Activated naive CD4-positive, alpha-beta T cell treated with Interleukin-2 at 50 U/mL for 16 hours (primary cell): ENCODE measurements at places on chromosomes 1 and 21.
A peak's percentile ranks its signal among the peaks of the same experiment; 100 is the strongest.

DNA sequence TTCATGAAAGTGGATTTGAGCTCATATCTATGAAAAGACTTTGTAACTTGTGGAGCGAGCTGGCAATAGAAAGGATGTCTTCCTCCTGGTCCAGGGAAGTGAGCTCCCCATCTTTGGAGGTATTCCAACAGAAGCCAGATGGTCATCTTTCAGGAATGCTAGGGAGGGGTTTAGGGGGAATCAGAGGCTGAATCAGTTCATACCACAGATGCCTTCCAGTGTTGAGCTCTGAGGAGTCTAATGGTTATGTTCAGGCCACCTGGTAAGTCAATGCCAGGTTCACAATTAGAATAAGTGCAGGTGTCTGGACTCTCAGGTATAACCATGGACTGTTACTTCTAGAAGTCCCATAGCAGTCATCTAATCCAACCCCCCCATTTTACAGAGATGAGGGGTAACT is 119.1 kb downstream of the ACTL8 start:
- DNase-seq, result no peak

DNA sequence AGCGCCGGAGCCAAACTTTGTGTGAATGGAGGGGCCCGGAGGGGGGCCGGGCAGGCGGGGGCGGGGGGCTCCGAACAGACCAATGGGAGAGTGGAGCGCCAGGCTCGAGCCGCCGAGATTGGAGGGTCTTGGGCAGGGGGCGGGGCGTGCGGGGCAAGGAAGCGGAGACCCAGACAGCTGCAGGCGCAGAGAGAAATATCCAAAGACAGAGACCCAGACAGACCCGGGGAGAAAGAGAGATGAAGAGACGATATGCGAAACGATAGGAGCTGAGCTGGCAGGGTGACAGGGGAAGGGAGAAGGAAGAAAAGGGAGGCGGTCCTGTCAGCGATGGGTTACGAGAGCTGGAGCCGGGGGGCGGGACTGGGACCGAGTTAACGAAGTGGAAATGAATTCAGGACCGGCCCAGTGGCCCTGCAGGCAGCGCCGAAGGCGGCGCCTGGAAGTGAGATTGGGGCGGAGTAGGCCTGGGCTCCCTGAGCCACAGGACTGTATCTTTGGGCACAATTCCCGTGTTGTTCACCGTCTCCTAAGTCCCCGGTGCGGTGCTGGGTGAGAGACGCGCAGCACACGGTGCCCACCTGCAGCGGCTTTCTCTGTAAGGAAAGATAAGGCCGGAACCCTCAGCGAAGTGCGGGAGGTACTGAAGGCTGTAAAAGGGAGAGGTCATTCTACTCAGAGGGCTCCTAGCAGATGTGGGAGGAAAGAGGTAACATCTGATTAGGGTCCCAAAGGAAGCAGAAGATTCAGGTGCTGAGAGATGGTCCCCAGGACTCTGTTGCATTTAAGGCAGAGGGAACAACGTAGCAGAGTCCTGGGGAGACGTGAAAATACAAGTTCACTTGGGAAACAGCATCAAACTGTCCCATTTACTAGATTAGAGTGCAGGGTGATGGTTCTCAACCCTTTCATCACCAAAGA is 543 bp upstream of the KCNJ10 start:
- peak; percentile 54 for DNase-seq

DNA sequence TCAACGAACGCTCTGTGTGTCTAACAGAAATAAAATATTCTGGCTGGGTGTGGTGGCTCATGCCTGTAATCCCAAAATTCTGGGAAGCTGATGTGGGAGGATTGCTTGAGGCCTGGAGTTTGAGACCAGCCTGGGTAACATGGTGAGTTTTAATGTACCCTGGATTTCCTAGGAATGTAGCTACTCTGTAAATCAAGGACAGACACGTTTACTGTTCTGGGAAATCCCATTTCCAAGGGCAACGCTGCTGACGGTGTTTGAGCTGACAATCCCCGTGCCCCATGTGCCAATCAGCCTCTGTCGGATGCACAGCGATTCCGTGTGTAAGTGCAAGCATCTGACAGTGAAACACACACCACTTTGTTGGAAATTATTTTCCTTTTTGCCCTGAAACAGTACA is 8.0 kb downstream of the CORT start:
- DNase-seq, result no peak

DNA sequence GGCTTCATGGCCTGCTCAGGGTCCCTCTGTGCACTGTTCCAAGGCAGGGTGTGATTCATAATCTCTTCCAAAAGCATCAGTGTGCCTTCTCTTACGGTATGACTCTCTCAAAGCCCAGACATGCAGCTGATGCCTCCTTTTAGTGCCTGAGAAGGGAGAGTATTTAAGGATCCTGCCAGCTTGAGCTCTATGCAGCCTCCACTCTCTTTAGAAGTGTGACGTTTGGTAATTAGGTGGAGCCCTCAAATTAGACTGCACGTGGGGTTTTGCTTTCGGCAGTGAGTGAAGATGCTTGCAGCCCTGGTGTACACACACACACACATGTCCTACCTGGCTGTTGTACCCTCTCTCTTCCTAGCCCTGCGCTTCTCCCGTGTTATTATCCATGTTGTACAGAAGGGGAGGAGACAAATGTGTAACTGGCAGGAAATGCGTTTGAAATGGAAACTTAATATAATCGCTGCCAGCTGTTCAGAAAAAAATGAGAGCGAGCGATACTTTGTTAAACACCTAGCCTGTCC is 2.6 kb upstream of the C1orf174 start:
- DNase-seq, result no peak

GRCh38 chr1:42769811-42770210 is 2.8 kb downstream of the C1orf50 start:
- DNase-seq, result no peak

GRCh38 chr1:18573170-18573569 is 57.5 kb upstream of the PAX7 start:
- no peak for DNase-seq

DNA sequence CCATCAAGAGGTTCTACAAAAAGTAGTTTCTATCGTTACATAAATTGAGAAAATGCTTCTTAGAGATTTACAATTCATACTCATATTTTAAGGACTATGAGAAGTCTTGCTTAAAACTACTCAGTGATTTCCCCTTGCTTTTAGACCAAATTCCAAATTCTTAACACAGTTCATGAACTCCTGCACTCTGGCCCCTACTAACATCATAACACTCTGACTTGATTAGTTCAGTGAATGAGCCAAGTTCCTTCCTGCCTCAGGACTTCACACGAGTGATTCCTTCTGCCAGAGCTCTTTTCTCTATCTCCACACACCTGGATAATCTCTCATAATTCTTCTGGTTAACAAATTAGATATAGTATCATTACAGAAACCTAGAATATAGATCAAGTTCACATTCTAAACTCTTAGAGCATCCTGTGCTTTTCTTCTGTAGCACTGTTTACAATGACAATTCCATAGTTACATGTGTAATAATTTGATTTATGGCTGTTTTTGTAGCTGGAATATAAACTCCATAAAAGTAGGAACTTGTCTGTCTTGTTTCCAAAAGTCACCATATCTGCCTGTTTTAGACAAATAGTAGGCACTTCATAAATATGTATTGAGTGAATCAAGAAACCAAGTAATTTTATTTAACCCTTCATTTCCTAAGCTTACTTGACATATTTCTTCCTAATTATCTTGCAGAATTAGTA is 59.9 kb downstream of the NUF2 start:
- no peak for DNase-seq

DNA sequence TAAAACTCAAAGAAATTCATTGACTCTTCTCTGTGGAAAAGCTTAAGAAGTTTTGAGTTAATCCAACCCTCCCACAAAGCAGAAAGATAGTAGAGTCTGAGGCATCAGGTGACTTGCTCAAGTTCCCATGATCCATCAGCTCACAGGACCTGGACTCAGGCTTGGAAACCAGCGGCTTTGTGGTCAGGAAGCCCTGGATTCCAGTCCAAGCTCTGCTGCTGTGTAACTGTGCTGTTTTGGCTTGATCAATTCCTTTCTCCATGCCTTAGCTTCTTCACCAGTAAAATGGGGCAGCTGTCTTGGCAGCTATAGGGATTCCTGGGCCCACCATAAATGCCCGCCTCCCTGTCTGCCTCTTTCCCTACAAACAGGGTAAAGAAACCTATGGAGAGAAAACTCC is 180.2 kb downstream of the HIVEP3 start:
- DNase-seq, result no peak

- no peak for DNase-seq
These were observed 43.6 kb downstream of the CD55 start for GRCh38 chr1:207365063-207365462.

GRCh38 chr1:53348486-53349368 is 20.9 kb upstream of the LRP8 start:
- no peak for DNase-seq

DNA sequence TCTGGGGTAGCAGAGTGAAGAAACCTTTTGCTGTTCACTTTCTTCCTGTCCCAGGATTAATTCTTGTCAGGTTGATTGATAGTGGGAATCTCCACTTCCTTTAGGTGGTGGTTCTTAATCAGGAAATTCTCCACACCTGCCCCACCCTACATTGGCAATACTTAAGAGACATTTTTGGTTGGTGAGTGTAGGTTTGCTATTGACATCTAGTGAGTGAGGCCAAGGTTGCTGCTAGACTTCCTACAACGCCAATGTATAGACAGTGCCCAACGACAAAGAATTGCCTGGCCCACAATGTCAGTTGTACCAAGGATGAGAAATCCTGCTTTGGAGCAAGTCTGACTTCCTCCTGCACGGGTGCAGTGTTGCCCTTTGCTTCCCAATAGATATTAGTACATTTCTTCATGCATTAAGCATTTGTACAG is 38.5 kb downstream of the MAP3K7CL start:
- DNase-seq, result no peak

DNA sequence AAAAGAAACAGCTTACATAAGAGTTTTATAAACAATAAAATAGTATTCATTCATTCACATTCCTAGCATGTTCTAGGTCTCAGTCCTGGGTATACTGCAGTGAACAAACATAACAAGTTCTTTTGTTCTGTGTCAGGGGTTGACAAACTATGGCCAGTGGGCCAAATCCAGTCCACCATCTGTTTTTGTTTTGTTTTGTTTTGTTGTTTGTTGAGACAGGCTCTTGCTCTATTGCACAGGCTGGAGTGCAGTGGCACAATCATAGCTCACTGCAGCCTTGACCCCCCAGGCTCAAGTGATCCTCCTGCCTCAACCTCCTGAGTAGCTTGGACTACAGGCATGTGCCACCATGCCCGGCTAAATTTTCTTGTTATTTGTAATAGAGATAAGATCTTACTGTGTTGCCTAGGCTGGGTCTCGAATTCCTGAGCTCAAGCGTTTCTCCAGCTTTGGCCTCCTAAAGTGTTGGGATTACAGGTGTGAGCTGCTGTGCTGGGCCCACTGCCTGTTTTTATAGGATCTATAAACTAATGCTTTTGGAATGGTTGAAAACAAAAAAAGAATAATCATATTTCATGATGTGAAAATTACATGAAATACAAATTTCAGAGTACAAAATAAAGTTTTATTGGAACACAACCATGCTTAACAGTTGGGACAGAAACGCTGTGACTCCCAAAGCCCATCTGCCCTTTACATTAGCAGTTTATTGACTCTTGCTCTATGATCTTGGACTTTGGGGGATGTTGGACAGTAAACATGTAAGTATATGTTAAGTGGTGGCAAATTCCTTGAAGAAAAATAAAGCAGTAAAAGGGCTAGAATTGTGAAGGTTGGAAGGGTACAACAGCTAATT is 17.9 kb downstream of the CAPZA1 start:
- no peak for DNase-seq

GRCh38 chr21:45417951-45418300 is 13.0 kb downstream of the COL18A1 start:
- DNase-seq, result no peak

GRCh38 chr1:45356186-45356585 is 15.9 kb upstream of the MUTYH start:
- DNase-seq, result no peak

- DNase-seq, result no peak
These were observed 88.3 kb downstream of the TPR start for GRCh38 chr1:186286615-186287315.

DNA sequence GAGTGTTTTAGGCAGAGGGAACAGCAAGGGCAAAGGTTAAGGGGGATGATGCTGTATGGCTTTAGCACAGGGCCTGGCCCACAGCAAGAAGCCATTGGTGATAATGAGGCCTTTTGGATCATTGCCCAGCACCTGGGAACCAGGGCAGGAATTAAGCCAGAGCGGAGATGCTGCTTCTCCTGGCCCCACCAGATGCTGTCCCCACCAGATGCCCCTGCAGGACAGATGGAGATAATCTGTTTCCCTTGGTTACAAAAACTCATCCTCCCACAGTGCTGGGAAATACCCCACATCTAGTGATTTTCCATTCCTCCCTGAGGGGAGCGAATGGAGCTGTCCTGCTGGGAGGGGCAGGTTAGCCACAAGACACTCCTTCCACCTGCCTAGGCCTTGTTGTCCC is 18.8 kb downstream of the OPRD1 start:
- no peak for DNase-seq

DNA sequence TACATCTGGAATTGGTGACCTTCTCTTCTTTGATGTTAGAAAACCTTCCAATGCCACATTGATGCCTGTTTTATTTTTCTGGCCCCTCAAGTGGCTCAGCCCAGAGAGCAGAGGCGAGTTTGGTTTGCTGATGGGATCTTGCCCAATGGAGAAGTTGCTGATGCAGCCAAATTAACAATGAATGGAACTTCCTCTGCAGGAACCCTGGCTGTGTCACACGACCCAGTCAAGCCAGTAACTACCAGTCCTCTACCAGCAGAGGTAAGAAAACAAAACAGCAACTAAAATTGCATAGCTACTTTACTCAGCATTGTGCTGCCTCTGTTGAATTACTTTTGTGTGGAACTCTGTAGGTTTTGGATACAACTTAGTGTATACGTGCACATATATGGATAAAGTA is 97.6 kb downstream of the CC2D1B start:
- DNase-seq, result no peak

GRCh38 chr1:165861911-165862310 is 34.5 kb downstream of the UCK2 start:
- DNase-seq, result no peak

- no peak for DNase-seq
These were observed 481.4 kb upstream of the VAMP3 start for GRCh38 chr1:7289694-7290093.

GRCh38 chr1:92441697-92442342 is 44.9 kb downstream of the GFI1 start:
- DNase-seq, result no peak

- DNase-seq, result no peak
These were observed 75.0 kb downstream of the IGSF21 start for GRCh38 chr1:18182398-18183160.

DNA sequence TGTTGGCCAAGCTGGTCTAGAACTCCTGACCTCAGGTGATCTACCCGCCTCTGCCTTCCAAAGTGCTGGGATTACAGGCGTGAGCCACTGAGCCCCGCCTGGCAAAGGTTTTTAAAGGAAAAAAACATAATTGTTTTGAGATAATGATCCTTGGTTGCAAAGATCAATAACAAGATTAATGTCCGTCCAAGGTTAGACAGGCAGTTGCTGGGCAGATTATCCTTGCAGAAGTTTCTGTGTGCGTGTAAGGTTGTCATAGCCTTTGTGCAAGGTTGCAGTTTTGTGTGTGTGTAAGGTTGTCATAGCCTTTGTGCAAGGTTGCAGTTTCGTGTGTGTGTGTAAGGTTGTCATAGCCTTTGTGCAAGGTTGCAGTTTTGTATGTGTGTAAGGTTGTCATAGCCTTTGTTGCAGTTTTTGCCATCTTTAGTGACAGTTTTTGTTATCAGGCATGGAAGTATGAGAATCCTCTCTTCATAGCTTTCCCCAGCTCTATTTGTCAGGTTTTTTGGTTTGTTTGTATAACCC is 3.6 kb downstream of the YBEY start:
- DNase-seq, result no peak
